Hypothalamus (tissue), 51 donors: ENCODE measurements at places on chromosomes 2 and 18.

DNA sequence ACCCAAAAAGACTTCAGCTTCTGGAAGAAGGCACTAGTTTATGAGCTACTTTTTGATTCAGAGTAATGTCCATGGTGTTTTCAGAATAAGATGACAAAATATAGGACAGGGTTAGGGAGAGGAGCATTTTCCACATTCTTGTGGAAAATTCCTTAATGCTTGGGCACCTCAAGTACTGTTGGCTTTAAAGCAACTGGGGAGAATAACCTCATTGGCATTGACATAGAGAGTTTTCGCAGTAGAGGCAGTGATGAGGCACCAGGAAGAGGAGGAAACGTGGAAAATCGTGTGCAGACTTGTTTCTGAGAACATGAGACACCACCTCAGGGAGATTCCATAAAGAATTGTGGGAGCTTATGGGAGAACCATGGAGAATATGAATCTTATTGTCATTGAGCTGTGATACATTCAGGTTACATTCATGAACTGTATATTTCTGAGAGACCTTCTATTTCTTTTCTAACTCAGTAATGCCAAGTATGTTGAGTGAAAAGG is 929.0 kb upstream of the NRXN1 start:
- DNase-seq = no peak

- DNase-seq = no peak
Observed at GRCh38 chr2:123670286-123670685, 354.8 kb upstream of the CNTNAP5 start.

GRCh38 chr2:231554748-231555545 is 24.7 kb upstream of the NMUR1 start:
- DNase-seq = no peak

DNA sequence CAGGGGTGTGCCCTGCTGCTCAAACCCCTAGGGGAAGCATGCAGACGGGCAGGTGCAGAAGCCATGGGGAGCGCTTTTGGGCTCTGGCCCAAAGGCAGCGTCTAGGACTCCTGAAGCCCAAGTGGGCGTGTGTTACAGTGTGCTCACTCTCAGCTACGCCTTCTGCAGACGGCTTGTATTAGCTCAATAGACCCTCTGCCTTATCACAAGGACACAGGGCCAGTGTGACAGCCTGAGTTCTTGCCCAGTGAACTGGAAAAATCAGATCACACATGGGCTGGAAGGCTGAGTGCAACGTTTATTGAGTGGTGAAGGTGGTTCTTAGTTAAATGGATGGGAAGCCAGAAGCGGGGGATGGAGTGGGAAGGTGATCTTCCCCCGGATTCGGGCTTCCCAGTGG is 210.9 kb downstream of the CDH20 start:
- no peak for DNase-seq

DNA sequence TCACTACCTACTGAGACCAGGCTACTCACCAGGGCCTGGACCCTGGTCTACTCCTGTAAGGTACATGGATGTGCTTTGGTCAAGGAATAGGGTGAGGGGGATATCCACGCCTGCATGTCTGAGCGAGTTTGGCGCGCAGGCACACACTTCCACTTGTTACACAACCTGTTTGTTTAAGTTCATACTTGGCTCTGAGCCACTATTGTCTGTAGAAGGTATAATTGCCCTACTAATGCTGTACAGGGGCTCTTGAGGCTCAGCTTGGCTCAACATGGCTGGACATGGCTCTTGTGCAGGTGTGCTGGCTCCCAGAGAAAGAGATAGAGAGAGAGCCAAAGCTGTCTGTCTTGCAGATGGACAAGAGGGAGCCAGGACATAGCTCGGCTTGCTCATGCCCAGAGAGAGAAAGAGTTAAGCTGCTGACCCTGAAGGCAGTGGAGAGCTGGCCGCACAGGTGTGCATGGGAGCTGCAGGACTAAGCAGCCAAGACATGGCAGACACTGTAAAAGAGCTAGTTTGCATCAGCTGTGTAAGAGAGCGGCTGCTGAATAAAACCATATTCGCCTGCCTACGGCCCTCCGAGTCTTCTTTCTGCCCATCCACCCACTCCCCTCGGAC is 35.2 kb downstream of the NPPC start:
- DNase-seq = no peak

- no peak for DNase-seq
Observed at GRCh38 chr2:174003720-174004695, 38.8 kb upstream of the SP3 start.

DNA sequence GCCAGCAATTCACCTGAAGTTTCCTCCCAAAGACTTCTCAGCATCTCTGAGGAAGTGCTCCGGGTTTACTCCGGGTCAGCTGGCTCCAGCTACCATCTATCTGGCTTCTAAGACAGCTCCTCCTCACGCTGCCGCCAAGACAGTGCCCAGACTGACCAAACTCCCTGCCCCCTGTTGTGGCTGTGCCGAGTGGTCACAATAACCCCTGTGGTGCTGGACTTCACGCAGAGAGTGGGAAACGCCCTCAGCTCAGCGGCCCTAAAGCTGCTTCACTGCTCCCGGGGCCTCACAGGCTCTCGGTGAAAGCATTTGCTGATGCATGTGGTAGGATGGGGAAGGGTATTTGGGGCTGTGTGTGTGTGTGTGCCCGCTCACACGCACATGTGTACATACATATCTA is 154.8 kb upstream of the ZNF236 start:
- no peak for DNase-seq

GRCh38 chr2:145064511-145064910 is 544.6 kb upstream of the ZEB2 start:
- DNase-seq = no peak

GRCh38 chr18:27673861-27674260 is 488.8 kb upstream of the CHST9 start:
- no peak for DNase-seq

GRCh38 chr2:108184419-108184818 is 55.3 kb upstream of the SULT1C3 start:
- no peak for DNase-seq

- no peak for DNase-seq
Observed at GRCh38 chr2:109410039-109410815, 203.5 kb downstream of the SEPTIN10 start.

- DNase-seq = no peak
Observed at GRCh38 chr18:48786455-48787202, 164.1 kb downstream of the SMAD7 start.

GRCh38 chr2:156190517-156190916 is 142.0 kb downstream of the NR4A2 start:
- DNase-seq = no peak

GRCh38 chr2:230205034-230205433 is 14.8 kb downstream of the SP110 start:
- no peak for DNase-seq

GRCh38 chr2:15776629-15776919 is 163.8 kb upstream of the MYCN start:
- DNase-seq = no peak

DNA sequence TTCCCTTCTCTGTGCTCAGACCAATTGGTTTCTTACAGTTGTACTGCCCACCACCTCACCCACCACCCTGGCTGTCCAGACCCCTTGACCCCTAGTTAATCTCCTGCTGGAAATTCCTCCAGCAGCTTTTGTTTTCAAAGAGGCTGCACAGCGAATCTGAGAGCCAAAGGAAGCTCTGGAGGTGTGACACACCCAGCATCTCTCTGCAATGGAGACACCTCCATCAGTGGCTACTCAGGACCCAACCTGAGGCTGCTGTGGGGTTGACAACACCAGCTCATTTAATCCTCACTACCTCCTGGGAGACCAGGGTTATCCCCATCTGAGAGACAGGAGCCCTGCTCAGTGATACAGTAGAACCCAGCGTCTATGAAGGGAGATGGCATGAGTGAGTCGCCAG is 86.4 kb downstream of the BIN1 start:
- DNase-seq = no peak
